ENCODE measurements at places on chromosomes 5 and 9. TPM values are rescaled to one million over a fixed set of nuclear protein-coding genes. Genes with fewer than 3 reads are reported as not detected.

The IL3 gene
- not detected for total RNA-seq

The ZNF454 gene
- 9.7 TPM for total RNA-seq

The DAB2IP gene
- total RNA-seq = 96.4 TPM

The RGS7BP gene
- 111 TPM for total RNA-seq

The SLCO6A1 gene
- not detected for total RNA-seq

The TRIP13 gene
- total RNA-seq = 1.2 TPM

The IFNK gene
- total RNA-seq = not detected

The MEIKIN gene
- total RNA-seq = 4.4 TPM

The EDIL3 gene
- 126 TPM for total RNA-seq

The STC2 gene
- 2.7 TPM for total RNA-seq

The SPATA31A6 gene
- not detected for total RNA-seq

The LECT2 gene
- total RNA-seq = not detected

The PCDHA9 gene
- 5.6 TPM for total RNA-seq

The CYLC2 gene
- not detected for total RNA-seq

The SCGB3A2 gene
- not detected for total RNA-seq

The PCA3 gene
- not detected for total RNA-seq

The AMBP gene
- total RNA-seq = not detected

The KCTD16 gene
- 24.2 TPM for total RNA-seq

The PCDHB3 gene
- total RNA-seq = 5.9 TPM

The HMGXB3 gene
- 27.0 TPM for total RNA-seq

The DCP2 gene
- 77.3 TPM for total RNA-seq

The GGTA1 gene
- 7.2 TPM for total RNA-seq

The F2RL2 gene
- total RNA-seq = not detected

The BTNL3 gene
- not detected for total RNA-seq

The ADRB2 gene
- total RNA-seq = 1.5 TPM

The PCDHGA4 gene
- total RNA-seq = 5.9 TPM

The UBE2QL1 gene
- total RNA-seq = 42.7 TPM

The FST gene
- total RNA-seq = 0.54 TPM

The ACER2 gene
- 9.1 TPM for total RNA-seq

The ESM1 gene
- 1.5 TPM for total RNA-seq

The DMRT2 gene
- total RNA-seq = 0.97 TPM

The NMUR2 gene
- 0.38 TPM for total RNA-seq

The GRPEL2 gene
- 17.1 TPM for total RNA-seq

The ADGRD2 gene
- total RNA-seq = not detected

The NEURL1B gene
- 11.0 TPM for total RNA-seq

The TAF11L10 gene
- not detected for total RNA-seq

The ELL2 gene
- total RNA-seq = 107 TPM

The DRD1 gene
- 9.6 TPM for total RNA-seq

The ELOVL7 gene
- total RNA-seq = 29.3 TPM

The DIAPH1 gene
- total RNA-seq = 43.4 TPM

The SH2D3C gene
- total RNA-seq = 15.7 TPM

The IL4 gene
- total RNA-seq = not detected

The IL5 gene
- total RNA-seq = not detected

The FOXD4L3 gene
- total RNA-seq = 0.80 TPM

The LOX gene
- total RNA-seq = 0.92 TPM

The GLDC gene
- 20.6 TPM for total RNA-seq

The CDC26 gene
- total RNA-seq = 15.5 TPM

The RNF180 gene
- 29.4 TPM for total RNA-seq

The NR6A1 gene
- total RNA-seq = 5.8 TPM

The SLCO4C1 gene
- total RNA-seq = 0.47 TPM

The PCDHGA8 gene
- total RNA-seq = 5.3 TPM

The TRIM36 gene
- 36.6 TPM for total RNA-seq
